ENCODE measurements at places on chromosomes 12 and 14.
A peak's percentile ranks its signal among the peaks of the same experiment; 100 is the strongest.

- no peak for ATAC-seq
Measured at GRCh38 chr12:78636231-78636855, 228.2 kb upstream of the SYT1 start.

GRCh38 chr14:100860556-100861187 lies 34.8 kb downstream of the MEG3 start:
- no peak for ATAC-seq

DNA sequence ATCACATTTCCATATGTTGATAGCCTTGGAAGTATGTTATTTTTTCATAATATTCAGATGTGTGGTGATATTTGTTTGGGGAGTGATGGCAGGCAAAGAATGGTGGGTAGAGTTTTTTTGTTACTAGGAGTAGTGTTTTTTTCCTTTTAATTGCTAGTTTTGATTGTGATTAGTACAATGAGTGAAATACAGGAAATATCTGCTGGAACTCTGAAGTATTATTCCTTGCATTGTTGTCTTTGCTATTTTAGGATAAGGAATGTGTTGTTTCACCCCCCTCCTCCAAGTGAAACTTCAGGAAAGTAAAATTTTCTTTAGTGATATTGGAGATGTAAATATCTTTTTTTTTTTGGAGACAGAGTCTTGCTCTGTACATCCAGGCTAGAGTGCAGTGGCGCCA lies 105.4 kb downstream of the DIP2B start:
- no peak for ATAC-seq

DNA sequence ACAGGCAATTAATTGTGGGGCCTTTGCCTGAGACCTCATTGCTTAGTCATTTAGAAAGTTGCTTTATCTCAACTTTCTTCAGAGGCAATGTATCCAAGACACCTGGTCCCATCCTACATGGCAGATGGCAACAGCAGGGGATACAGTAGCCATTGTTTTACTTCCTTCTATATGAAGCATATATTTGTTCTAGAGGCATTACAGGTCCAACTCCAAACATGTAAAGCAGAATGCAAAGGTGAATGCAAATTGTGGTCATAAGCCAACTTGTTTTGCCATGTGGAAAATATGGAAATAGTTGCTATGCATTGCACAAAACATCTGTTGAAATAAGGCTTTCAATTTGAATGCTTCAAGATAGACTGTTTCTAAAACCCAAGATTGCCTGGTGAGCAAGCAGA lies 109.8 kb upstream of the BCAT1 start:
- no peak for ATAC-seq

GRCh38 chr12:7479771-7480170 lies 23.8 kb downstream of the CD163 start:
- ATAC-seq: no peak

DNA sequence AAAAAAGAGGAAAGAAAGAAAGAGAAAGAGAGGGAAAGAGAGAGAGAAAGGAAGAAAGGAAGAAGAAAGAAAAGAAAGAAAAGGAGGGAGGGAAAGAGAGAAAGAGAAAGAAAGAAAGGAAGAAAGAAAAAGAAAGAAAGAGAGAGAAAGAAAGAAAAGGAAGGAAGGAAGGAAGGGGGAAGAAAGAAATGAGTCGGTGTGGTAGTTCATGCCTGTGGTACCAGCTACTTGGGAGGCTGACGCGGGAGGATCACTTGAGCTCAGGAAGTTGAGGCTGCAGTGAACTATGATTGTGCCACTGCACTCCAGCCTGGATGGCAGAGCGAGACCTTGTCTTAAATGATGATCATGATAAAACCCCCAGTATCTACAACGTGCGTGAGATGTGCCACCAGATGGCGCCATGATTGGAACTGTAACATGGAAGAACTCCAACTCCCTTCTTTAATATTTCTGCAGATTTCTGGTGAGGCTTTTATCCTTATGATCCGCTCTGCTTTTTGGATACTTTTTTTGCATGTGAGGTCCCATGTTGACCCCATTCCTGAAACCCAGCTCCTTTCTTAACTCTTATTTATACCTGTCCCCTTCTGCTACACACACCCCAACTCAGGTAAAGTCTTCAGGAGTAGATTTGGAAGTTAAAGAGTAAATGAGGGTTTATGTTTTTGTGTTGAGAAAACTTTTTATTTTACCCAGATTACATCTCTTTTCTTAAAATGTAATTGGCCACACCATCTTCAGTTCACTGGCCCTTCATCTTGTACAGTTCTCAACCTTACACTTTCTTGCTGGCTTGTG lies 25.6 kb downstream of the RNASE10 start:
- peak; percentile 65 for ATAC-seq

- ATAC-seq: peak; percentile 38
Measured at GRCh38 chr12:49923035-49923644, 19.4 kb upstream of the FAIM2 start.

DNA sequence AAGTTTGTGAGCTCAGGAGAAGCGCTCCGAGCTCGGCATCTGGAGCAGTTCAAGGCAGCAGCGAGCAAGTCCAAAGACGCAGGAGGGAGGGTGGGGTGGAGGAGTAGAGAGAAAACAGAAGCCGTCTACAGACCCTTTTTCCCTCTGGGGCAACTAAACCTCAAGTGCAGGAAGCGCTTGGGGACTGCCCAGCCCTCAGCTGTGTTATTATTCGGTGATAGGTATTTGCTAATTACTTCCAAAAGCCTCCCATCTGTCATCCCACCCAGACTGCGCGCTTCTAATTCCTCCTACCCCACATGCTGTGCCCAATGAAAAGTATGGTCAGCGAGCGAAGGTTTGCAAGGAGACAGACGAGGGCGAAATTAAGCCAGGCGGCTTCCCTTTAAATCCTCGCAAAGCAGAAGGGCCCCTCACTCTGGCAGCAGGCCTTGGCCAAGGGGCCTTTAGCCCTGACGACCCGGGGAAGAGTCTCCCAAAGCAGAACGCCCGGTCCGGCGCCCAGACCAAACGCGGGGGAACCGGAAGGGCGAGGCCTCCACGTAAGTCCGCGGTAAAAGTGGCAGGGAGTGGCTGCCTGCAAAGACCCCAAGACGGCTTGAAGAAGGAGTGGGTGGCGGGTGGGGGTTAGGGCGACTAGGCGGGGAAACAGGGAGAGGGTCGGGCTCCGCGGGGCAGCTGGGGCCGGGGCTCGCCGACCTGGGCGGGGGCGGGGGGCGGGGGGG lies 507 bp upstream of the CD9 start:
- peak; percentile 34 for ATAC-seq

- no peak for ATAC-seq
Measured at GRCh38 chr14:36515896-36516718, 3.9 kb downstream of the NKX2-1 start.

GRCh38 chr12:27179400-27180214 lies 64.5 kb upstream of the STK38L start:
- peak; percentile 95 for ATAC-seq

DNA sequence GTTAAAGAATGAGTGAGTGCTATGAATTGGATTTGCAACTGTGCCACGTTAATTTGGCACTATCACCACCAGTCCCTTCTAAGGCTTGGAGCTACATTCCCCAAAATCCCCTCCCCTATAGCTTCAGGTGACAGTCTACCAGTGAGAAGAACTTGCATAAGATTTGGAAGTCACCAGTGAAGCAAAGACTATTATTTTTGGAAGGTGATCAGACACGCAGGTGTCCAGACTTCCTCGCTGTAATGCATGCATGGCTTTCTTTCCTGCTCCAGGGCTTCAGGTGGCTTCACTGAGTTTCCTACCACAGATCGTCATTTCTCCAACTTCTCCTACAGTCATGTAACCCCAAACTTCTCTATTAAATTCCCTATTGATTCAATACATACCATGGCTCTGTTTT lies 61.4 kb downstream of the SLC41A2 start:
- ATAC-seq: no peak

- ATAC-seq: no peak
Measured at GRCh38 chr14:26846388-26846787, 248.6 kb upstream of the NOVA1 start.

All from gastroesophageal sphincter (tissue), 4 donors.